Stimulated activated CD8-positive, alpha-beta memory T cell treated with anti-CD3 and anti-CD28 coated beads, Interleukin-2, amount 100 ng/mL, for 48 hours (primary cell): ENCODE measurements at places on chromosomes 7 and 10.

- DNase-seq = no peak
Observed at GRCh38 chr10:111137007-111137406, 60.2 kb downstream of the ADRA2A start.

DNA sequence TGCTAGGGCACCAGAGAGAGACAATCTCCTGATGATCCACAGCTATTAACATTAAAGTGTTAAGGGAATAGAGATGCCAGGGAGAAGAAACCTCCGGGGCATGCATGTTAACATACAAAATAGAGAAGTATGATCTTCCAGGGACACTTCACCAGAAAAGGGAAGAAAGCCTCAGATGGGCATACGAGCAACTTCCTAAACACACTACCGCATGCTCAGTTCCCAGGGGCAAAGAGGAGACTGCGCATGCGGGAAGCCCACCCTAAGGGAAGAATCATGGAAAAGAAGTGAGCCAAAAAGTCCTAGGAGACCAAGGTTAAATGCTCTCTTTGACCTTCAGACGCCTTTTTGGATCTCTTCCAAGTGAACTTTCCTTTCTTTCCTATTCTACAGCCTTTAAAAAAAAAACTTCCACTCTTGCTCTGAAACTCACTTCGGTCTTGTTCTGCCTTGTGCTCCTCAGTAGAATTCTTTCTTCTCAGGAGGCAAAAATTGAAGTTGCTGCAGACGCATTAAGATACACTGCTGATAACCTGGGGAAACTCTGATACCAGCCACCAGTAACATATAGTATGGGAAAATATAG, 1211.3 kb downstream of the REEP3 start:
- no peak for DNase-seq

DNA sequence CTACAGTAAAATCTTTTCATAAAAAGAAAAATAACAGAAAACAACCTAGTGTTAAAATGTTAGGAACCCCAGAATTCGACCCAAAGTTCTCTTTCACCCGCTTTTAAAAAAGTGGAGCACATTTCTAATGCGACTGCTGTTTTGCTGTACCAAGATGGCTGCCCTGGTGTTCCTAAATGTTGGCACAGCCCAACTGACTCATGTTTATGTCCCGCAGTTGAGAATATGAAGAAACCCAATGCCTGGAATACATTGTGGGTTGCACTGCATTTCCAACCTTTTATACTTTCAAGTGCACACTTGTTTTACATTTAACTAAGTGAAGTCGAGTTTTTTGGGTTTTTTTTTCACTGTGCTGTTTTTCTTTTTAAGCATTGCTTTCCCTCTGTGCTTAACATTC, 944 bp downstream of the STEAP1B start:
- no peak for DNase-seq

GRCh38 chr7:85060696-85061095, 126.2 kb downstream of the SEMA3D start:
- DNase-seq = no peak

DNA sequence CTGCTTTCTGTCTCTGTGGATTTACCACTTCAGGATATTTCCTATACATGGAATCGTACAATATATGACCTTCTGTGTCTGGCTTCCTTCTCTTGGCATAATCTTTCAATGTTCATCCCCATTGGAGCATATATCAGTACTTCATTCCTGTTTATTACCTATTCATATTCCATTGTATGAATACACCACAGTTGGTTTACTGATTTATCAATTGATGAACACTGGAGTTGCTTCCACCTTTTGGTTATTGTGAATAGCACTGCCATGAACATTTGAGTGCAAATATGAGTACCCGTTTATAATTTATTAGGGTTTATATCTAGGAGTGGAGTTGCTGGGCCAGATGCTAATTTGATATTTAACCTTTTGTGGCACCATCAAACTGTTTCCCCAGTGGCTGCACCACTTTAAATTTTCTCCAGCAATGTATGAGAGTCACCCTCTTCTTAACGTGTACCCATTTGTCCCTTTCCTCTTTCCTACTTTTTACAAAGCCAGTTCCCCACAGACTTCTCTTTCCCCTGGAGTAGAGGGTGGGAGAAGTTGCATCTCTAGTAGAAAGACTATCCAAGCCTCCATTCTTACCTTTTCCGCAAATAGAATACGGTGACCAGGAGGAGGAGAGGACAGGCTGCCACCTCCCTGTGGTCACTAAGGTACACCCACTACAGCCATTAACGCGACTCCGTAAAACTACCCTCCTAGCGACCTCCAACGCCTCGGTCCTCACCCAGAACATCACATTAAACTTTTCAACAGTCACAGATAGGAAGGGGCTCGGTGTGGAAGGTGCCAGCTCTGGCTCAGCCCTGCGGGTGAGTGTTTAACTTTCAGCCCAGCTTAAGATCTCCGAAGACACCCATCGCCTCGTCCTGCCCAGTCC, 25.6 kb downstream of the SCD start:
- DNase-seq = no peak

GRCh38 chr10:61304746-61305145, 148.4 kb downstream of the TMEM26 start:
- DNase-seq = no peak

- DNase-seq = no peak
Observed at GRCh38 chr7:73615886-73616285, 8.4 kb downstream of the MLXIPL start.

- DNase-seq = no peak
Observed at GRCh38 chr7:132518839-132519173, 57.5 kb downstream of the PLXNA4 start.

- no peak for DNase-seq
Observed at GRCh38 chr7:4033996-4034395, 648.1 kb upstream of the FOXK1 start.

GRCh38 chr10:7408291-7409044, 2.4 kb downstream of the SFMBT2 start:
- DNase-seq = peak; percentile 28

- DNase-seq = no peak
Observed at GRCh38 chr10:74189999-74190421, 39.0 kb downstream of the ADK start.
